ENCODE measurements at places on chromosomes 7 and 10.
A peak's percentile ranks its signal among the peaks of the same experiment; 100 is the strongest.

GRCh38 chr7:133310232-133310862, 57.5 kb downstream of the EXOC4 start:
- DNase-seq = no peak

DNA sequence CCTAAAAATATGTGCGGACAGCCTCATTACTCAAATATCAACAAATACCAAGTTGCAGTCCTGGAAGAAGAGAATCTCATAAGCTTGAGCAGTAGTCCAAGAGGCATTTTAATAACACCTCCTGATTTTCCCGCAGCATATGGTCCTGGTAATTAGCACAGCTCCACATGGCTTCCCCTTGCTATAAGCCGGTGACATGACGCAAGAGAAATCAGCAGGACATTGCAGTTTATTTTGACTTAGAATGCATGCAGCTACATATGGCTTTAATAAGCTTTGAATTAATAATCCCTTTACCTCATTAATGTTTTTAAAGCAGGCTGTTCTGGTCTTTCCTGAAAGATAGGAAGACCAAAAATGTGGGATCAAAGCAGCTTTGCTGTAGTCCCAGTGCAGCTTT, 137.6 kb downstream of the RAMP3 start:
- no peak for DNase-seq

DNA sequence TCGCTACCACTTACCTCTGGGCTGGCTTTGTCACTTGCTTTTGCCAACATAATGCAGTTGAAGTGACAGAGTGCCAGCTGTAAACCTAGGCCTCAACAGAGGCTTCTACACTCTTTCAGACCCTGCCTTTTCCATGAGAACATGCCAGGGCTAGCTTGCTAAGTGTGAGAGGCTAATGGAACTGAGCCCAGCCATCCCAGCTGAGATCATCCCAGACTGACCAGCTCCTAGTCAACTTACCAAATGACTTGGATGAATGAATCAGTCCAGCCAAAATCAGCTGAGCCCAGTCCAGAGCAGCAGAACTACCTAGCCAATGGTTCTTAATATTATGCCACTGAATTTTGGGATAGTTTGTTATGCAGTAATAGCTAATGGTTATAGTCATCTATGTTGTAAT, 34.7 kb upstream of the MKLN1 start:
- no peak for DNase-seq

DNA sequence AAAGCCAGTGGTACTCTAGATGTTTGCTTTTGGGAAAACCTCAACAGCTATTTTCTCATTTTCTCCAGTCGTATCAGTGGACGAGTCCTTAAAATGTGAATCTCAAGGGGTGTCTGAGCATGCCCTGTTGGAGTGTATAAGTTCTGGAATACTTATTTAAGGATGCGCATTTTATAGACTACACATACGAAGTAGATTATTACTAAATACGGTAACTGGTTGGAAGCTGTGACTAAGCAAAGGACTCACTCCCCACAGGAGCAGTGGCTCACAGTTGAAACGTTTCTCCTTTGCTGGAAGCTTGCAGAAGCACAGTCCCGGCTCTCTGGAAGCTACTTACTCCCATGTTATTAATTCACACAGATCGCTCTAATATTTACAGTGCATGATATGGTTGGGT, 90.8 kb upstream of the DNAJB6 start:
- DNase-seq = no peak

GRCh38 chr10:79027147-79028055, 41.4 kb upstream of the ZMIZ1 start:
- DNase-seq = peak; percentile 26

DNA sequence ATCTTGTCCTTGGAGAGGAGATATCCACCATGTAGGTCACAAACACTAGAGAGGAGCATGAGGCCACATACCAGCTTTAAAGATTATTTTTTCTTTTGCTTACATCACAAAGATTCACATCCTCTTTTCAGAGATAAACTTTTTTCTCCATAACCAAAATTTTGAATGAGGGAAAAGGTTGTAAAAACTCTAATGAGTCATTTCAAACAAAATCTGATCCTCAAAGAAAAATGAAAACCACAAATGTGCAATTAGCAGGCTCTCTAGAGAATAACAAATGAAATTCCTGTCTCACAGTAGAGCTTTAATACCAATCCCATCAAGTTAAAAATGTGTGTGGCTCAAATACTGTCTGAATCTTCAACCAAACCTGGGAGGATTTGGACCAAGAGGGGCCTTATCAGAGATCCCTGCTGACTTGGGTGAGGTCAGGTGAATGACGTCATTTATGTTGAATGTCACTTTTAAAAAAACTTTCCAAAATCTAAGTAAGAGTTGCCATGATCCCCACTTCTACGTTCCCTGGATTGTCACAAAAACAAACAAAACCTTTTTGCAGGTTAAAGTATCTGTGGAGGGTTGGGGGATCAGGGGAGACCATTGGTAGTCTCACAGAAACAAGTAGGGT, 261.5 kb upstream of the NPSR1 start:
- no peak for DNase-seq

- DNase-seq = no peak
These were observed 2.4 kb upstream of the ESYT2 start for GRCh38 chr7:158831738-158832091.

DNA sequence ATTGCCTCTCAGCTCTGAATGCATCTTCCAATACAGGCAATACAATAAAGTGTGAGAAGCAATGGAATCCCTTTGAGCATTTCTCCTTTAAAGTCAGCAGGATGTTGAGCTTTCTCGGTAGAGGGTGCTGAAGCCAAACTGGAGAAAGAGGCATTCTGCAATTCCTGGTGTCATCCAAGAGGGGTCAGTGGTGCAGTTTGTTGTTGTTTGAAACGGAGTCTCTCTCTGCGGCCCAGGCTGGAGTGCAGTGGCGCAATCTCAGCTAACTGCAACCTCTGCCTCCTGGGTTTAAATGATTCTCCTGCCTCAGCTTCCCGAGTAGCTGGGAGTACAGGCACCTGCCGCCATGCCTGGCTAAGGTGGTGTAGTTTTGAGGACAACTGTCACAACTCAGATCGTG, 486.5 kb downstream of the CALN1 start:
- DNase-seq = no peak

DNA sequence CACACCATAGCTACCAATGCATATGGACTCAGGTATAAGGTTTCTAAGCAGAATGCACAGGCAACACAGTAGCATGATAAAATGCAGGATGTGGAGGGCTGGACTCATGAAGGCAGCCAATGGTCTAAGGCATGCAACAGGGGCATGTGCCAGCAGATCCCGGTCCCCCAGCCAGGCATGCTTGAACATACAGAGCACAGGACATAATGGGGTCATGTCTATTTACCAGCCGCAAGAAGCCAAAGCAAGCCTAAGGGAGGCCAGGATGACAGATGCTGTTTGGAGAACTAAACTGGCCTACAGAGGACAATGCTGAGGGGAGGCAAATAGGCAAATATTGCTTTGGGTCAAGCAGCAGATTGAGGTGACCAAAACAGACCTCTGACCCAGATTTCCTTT, 60.0 kb upstream of the PDLIM1 start:
- DNase-seq = no peak

- DNase-seq = no peak
These were observed 140.2 kb downstream of the AUTS2 start for GRCh38 chr7:69738396-69738951.

- no peak for DNase-seq
These were observed 16.0 kb upstream of the UBE2H start for GRCh38 chr7:129968592-129969383.

DNA sequence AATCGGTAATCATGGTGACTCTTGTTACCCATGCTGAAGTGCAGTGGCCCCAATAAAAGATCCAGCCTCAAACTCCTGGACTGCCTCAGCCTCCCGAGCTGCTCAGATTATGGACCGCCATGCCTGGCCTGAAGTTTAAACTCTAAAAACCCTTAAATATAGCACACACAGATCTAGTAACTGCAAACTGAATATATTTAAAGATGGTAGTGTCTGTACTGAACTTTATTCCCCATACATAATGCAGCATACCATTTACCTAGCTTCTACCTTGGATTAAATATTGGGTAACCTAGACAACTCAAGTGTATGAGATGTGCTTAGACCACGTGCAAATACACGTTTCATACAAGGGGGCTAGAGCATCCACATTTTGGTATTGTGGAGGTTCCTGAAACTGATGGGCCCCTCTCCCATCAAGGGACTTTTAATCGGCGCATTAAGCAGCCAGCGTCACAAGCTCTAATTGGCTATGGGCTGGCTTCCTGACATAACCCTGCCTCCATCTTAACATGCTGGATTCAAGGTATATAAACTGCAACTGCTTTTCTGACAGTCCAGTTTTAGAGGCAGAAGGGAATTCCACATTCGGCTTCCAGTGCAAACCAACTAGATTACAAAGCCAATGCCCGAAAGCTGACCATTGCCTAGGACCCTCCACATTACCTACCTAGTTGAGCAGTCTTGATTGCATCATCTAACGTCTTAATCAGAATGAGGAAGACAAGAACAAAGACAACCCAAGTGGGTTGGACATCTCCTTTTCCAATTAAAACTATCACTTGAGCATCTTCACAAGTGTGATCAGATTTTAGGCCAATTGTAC, 13.0 kb downstream of the HNRNPA2B1 start:
- DNase-seq = no peak

DNA sequence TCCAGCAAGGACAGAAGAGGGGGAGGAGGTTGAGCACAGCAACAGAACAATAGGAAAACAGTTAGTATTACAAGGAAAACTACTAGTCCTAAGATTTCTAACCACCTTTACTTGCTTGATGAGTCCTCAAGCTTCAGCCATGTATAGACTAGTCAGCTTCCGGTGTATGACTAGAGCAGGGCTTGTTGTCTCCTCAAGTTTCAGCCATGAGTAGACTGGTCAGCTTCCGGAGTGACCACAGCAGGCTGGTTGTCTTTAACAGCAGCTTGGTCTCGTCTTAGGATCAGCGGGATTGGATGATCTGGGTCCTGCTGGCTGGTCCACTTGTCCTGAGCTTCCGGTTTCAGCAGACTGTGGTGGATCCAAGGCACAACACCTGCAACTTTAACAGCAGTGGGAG, 10.6 kb upstream of the ZNF239 start:
- DNase-seq = no peak

GRCh38 chr10:13201132-13201531, 33.0 kb downstream of the UCMA start:
- no peak for DNase-seq

GRCh38 chr7:142711196-142711595, 38.1 kb upstream of the PRSS1 start:
- no peak for DNase-seq

DNA sequence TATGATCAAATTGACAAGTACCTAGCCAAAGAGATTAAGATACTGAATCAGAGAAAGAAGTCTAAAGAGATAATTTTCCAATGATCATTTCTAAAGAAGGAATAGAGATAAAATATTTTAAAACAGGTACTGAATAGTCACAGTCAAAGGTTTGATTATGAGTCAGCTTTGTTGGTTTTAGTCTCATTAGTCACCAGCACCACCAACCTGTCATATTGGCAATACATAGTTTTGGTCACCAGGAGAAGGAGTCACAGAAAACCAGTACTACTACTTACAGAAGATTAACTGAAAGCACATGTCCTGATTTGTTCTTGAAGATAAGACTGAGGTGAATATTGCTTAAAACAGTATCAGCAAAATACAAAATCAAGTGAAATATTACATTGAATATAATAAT, 34.6 kb downstream of the ZEB1 start:
- DNase-seq = no peak

DNA sequence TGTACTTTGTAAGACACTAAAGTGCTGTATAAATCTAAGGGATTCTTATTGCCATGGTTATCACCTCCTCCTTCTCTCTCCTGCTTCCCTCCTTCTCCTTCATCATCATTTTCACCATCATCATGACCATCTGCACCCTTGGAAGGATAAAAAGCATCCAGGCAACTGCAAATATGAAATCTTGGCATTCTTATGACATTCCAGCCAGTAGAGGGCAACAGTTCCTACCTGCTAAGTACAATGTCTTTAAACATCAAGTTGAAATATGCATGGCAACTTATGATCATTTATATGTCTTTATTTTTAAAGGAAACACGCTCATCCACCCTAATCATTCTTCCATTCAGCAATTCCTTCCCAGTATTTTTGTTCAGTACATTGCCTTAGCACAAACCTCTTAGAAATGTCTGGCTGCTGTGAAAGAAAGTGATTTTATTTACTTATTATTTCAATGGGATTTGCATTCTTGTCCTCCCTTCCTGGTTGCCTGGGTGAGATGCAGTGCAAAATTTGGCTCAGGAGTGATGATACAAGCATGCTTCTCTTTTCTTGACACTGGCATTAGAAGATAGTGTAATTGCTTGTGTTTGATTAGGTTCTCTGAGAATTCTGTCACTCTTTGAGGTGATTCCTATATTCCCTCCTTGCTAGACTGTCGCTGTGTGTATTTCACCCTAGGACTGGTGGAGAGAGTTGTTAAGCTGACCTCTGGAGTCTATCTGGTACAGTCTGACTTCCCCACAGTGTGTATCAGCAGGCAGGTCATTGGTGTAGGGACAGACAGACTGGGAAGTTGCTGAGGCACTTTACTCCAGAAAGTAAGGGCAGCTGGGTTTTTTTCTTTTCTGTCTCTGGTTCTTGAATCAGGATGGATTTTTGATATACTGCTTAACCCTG, 188.5 kb upstream of the BMPER start:
- no peak for DNase-seq

DNA sequence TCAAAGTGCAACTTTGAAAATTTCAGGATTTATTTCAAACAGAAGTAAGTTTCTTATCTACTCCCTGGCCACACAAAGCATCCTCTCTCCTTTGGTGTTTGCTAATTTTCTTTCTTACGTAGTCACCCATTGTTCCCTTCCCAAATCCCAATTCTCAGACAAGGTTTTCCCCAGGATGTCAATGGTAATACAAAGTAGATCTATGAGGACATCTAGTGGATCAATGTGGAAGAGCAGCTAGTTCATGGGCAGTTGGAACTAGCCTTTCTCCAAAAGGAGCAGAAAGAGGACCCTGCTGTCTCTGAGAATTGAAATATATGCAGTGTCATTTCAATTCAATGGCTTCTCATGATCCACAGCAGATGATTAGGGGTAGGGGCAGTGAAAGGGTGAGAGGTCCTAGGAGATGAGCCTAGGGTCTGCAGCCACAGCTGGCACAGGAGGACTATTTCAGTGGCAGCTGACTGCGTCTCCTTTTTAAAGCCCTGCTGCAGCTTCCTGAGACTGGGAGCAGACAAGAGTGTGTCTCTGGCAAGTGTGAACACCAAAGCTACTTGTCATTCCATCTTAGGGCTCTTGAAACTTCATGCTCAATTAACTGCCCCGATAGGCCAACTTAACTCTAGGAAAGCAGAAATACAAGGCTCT, 632.6 kb downstream of the KCNMA1 start:
- DNase-seq = no peak

GRCh38 chr10:124521429-124521871, 59.8 kb downstream of the LHPP start:
- DNase-seq = no peak

GRCh38 chr7:140641524-140642195, 1.0 kb upstream of the DENND2A start:
- DNase-seq = no peak

DNA sequence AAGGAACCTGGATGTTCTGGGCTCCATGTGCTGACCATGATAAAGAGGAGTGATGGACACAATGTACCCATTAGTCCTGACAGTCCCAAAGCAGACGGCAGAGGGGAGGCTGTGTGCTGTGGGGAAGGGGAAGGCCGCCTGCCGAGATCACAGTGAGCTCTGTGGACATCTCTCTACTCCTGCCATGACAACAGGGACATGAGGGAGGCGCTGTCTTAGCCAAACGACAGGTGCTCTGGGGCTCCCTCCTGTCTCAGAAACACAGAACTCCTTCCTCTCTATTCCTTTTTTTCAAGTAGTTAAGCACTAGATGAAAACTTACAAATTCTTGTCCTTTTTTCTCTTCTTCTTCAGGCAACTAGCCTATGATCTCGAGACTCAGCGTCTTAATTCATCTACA, 113.1 kb downstream of the RNF32 start:
- no peak for DNase-seq

- DNase-seq = no peak
These were observed 11.8 kb downstream of the NCOA4 start for GRCh38 chr10:46018453-46019176.

All from stimulated activated CD8-positive, alpha-beta memory T cell treated with anti-CD3 and anti-CD28 coated beads, Interleukin-2, amount 100 ng/mL, for 48 hours (primary cell).